ENCODE measurements at places on chromosomes 6 and 20. TPM values are rescaled to one million over a fixed set of nuclear protein-coding genes. Genes with fewer than 3 reads are reported as not detected.

- DNase-seq: no peak
Observed at GRCh38 chr6:44077214-44077946, 49.9 kb downstream of the MRPL14 start.

- no peak for DNase-seq
Observed at GRCh38 chr20:49270177-49270576, 7.7 kb downstream of the ZNFX1 start.

GRCh38 chr6:26126394-26127235 is 39.4 kb downstream of the HFE start:
- no peak for DNase-seq

DNA sequence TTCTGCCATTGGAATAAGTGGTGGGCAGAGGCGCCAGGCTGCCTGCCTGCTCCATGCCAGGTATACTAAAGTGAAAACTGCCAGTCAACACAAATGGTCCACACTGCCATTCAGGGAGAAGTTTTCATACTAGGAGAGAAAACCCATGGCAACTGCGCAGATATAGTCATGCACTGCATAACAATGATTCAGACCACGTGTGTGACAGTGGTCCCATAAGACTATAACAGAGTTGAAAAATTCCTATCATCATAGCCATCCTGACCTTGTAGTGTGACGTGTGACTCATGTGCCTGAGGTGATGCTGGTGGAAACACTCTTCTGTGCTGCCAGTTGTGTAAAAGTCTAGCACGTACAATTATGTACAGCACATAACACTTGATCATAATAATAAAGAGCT is 25.1 kb downstream of the ZC3H12D start:
- DNase-seq: peak; percentile 52

GRCh38 chr6:44227148-44227793 is 3.9 kb downstream of the SLC29A1 start:
- DNase-seq: no peak

The HLA-DQB2 gene
- total RNA-seq: not detected

The SLC13A3 gene
- not detected for total RNA-seq

The COL9A3 gene
- 0.08 TPM for total RNA-seq

The RGS17 gene
- total RNA-seq: 9.0 TPM

Data from HT1080 (cell line).